Effector CD8-positive, alpha-beta T cell (primary cell): ENCODE measurements at places on chromosomes 6 and 20.

- no peak for DNase-seq
Measured at GRCh38 chr20:48600470-48600945, 227.3 kb downstream of the PREX1 start.

DNA sequence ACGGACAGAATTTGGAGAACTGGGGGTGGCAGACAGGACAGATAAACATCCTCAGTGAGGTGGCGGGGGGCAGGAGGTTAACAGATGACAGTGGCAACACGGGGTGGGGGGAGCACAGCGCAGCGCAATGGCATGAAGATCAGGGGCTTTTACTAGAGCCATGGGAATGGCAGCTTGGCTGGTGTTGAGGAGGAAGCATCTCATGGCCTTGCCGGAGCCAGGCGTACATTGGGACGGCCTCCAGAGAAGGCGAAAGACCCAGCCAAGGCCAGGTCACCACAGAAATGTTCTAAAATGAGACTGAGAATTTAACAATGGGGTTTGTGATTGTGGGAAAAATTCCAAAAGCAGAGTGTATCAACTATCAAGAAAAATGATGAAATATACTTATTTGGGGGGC, 173.0 kb downstream of the PRKN start:
- no peak for DNase-seq

DNA sequence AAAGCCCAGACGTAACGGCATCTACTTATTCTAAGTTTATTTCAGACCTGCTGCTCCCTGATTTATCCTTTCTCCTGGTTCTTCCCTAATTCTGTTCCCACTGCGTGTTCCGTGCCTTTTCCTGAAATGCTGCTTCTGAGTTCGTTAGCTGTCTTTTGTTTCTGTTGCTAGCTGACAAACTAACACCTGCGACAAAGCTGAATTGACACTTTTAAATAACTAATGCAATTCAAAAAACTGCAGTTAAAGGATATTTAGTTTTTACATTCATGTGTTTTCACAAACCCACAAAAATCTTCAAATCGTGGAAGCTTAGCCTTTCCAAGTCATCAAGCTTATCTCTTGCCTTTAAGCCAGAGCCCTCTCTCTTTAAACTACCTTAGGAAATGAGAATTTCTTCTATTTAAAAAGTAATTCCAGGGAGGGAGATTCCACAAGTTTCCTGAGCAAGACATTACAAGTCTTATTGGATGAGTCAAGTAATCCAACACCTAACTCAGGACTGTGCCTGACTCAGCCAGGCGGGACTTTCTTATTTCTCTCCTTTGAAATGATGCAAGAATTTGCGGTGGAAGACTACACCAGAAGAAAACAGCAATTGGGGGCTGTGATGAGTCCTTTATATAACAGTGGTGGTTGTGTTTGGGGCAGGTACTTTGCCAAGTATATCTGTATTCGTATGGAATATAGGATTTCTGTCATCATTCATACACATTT, 6.3 kb downstream of the ADTRP start:
- DNase-seq = no peak

- no peak for DNase-seq
Measured at GRCh38 chr6:118288355-118289124, 259.6 kb upstream of the PLN start.

DNA sequence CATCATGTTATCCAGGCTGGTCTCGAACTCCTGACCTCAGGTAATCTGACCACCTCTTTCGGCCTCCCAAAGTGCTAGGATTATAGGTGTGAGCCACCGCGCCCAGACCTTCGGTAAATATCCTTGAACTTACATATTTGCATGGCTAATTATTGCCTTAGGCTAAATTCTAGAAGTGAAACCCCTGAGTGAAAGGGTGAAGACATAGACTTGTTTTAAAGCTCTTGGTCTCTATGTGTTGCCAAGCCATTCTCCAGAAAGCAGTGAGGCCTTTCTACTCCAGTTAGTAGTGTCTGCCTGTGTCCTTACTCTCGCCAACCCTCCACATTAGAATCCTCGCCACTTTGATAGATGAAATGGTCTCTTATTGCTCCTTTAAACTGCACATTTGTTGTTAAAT, 2.6 kb upstream of the NOTCH4 start:
- no peak for DNase-seq

GRCh38 chr6:28542440-28543296, 17.0 kb downstream of the GPX5 start:
- DNase-seq = peak; percentile 28

DNA sequence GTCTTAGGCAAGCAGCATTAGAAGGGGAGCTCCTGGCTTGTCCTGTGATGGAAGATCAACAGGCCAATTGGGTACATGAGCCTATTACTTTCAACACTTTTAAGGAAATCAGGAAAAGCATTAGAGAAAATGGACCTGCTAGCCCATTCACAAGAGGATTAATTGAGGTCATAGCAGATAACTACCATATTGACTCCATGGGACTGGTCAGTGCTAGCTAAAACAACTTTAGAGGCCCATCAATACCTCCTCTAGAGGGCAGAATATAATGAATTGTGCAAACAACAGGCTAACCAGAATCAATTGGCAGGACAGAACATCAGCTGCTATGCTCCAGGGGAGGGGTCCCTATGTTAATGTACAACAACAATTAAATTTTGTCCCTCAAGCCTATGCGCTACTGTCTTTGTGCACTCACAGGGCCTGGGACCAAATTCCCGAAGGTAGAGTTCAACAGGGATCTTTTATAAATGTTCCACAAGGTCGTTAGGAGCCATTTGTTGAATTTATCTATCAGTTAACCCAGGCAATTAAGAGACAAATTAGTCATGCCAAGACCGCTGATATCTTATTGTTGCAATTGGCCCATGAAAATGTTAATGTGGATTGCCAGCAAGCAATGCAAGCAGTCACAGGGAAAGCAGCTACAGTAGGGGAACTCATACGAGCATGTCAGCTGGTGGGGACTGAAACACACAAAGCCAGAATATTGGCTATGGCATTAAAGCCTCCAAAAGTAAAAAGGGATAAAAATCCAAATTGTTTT, 106.6 kb upstream of the BTN3A2 start:
- DNase-seq = no peak

DNA sequence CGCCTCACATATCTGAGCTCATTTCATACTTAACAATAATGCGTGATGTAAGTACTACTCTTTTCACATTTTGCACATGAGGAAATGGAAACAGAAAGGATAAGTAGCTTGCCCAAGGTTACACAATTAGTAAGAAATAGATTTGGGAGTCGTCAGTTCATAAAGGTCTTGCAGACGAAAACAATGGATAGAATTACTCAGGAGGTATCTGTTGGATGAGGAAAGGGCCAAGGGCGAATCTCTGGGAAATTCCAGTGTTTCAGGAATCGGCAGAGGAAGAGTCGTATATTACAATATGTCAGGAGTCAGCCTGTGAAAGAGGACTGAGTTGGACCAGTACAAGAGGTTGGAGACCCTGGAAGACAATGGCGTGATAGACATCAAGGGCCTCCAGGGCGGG, 12.8 kb upstream of the EDN1 start:
- DNase-seq = no peak

DNA sequence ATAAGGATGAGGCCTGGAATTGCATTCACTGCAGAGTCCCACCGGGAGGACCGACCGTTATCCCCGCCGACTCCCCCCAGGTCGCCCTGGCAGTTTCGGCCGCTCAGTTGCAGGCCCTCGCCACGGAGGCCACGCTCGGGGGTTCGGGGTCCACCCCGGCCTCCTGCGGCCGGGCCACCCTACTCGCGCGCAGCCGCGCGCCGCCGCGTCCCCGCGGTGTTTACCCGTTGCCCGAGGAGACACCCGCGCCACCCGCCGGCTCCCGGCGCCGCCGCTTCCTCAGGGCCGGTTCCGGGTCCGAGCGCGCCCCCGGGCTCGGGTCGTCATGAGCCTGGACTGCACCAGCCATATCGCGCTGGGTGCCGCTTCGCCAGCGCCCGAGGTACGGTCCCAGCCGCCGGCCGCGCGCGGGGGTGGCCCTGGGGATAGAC, at the start of gene CCDC170:
Gene CCDC170 (plus strand): TSS at position 214 of the 431 bp plus-strand sequence. CDS start 112 bp downstream, at position 326.
- DNase-seq = no peak
